Fibroblast of skin of abdomen (primary cell): ENCODE measurements at places on chromosomes 7 and 10.

DNA sequence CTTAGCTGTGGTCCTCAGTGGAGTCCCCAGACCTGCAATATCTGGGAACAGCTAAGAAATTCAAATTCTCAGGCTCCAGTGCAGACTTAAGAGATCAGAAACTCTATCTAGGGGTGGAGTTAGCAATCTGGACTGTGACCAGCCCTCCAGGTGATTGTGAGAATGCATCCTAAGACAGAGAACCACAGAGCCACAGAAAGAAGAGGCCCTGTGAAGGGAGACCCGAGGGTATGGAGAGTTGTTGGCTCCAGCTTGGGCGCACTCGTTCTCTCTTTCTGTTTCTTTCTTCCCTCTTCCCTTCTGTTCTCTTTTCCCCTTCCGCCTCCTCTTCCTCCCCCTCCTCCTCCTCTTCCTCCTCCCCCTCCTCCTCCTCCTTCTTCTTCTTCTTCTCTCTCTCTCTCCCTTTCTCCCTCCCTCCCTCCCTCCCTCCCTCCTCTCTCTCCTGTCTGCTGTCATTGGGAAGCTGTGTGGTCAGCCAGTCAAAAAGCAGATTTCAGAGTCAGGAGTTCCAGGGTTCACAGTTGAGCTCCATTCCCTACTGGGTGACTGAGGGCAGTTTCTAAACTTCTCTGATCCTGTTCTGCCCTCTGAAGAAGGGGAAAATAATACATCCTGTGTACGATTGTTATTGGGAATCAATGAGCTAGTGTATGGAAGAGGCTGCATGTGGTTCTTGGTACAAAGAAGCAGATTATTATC is 62.1 kb upstream of the STEAP1B start:
- no peak for DNase-seq

DNA sequence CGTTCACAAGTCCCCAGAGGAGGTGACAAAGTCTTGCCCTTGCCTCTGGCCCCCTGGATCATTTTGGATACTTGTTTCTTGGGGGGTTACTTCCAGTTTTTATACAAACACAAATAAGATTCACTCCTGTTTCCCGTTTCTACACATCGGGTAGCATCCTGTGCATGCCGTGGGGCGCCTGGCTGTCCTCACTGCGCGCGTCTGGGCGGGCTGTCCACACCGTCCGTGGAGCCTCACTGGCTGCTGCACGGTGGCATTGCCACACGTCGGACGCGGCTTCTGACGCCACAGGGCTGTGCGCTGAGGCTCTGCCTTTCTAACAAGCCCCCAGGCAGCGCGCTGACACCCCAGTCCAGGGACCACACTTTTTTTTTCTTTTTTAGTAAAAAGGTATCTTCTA is 18.4 kb downstream of the BNIP3 start:
- no peak for DNase-seq

DNA sequence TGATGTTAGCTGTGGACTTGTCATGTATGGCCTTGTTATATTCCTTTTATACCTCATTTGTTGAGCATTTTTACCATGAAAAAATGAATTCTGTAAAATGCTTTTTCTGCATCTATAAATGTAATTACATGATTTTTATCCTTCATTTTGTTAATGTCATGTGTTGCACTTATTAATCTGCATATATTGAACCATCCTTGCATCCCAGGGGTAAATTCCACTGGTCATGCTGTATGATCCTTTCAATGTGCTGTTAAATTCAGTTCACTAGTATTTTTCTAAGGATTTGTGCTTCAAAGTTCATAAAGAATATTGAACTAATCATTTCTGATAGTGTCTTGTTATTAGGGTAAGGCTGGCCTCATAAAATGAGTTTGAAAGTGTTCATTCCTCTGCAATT is 31.9 kb upstream of the AHR start:
- DNase-seq: no peak

DNA sequence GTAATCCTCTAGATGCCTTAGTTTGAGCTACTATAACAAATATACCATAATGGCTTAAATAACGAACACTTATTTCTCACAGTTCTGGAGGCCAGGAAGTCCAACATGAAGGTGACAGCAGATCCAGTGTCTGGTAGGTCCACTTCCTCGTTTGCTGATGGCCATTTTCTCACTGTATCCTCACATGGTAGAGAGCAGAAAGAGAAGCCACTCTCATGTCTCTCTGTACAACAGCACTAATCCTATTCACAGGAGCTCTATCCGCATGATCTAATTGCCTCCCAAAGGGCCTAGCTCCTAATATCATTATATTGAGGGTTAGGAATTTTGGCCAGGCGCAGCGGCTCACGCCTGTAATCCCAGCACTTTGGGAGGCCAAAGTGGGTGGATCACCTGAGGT is 10.2 kb downstream of the HIBADH start:
- no peak for DNase-seq

GRCh38 chr10:20871970-20872369 is 25.1 kb downstream of the NEBL start:
- no peak for DNase-seq

DNA sequence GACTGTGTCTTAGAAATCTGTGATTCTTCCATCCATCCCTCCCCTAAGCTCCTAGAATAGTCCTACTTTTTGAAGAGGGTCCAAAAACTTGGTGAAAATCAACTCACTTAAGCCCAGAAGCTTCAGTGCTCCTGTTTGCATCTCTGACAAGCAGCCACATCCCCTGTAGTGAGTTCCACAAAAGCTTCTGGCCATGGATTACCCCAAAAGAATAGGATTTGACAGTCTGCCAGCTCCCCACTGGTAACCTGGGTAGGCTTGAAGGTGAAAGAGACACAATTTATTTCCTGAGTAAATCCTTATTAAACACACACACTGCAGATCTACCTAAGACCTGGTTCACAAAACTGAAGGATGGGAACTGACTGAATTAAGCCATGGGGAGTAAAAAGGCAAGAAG is 46.5 kb downstream of the LGI1 start:
- no peak for DNase-seq

DNA sequence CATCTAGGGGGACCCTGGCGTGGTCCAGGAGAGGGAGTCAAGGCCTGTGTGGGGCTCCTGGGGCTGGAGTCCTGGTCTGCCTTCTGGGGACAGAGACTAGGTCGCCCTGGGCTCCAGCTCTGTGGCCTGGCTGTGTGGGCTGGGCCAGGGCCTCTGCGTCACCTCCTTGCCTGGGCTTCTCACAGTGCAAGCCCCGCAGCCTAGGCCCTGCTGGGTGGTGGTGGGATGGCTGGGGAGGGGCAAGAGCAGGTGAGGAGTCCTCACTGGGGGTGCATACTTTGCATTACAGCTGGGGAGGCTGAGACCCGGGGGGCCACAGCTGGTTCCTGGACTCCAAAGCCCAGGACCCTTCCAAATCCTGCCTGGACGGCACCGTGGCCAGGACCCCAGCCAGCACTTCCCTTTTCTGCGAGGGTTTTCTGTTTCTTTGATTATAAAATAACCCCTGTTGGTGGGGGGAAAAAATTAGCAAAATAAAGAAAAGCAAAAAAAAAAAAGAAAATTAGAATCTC is 23.5 kb downstream of the PWWP2B start:
- DNase-seq: no peak
